ENCODE measurements at places on chromosomes 2 and 18.

DNA sequence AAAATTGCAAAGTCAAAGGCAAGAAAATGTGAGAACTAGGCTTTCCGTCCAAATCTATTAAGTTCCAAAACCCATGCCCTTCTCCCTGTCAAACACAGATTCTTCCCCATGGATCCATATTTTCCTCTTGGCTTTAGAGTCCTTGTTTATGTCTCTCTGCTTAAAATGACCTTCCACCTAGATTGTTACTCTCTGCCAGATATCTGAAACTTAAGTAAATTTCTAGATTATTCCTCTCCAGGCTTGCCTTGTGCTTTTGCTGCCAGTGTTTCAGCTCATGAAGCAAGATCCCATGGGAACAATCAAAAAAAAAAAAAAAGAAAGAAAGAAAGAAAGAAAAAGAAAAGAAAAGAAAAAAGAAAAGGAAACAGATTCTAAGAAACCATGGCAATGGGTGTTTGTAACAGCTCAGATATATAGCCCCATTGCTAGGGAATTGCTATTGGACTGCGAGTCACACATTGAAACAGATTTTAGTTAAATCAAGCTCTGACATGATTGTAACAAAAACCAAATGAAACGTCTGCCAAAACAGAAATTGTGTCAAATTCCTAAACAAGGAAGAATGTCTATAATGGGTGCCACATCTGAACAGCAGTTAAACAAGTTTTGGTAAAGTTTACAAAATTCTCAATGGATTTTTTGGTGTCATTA is 660.7 kb upstream of the CNTNAP5 start:
- DNase-seq: no peak

DNA sequence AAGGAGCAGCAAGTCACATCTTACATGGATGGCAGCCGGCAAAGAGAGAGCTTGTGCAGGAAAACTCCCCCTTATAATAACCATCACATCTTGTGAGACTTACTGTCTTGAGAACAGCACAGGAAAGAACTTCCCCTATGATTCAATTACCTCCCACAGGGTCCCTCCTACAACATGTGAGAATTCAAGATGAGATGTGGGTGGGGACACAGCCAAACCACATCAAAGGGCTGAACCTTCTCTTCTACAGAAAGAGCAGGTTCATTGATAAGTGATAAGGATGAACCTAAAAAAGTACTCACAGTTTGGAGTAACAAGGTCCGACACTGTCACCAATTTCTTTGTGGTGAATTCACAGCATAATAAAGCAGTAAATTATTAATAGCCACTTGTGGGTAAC is 422.2 kb upstream of the FSIP2 start:
- no peak for DNase-seq

DNA sequence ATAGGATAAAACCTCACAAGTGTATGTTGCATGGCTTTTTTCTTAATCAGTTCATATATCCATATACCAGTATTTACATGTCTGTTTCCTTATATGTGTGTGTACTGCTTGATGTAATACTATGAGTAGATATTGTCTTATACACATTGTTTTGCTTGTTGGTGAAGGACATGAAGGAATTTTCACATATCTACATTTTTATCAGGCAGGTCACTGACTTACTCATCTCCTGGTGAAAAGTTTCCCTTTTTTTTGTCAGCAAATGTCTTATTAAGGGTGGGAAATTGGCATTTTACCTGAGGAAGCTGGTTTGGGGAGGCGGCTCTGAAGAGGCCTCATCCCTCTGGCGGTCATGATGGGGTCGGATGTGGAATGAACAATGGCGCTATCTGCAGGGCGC is 61.4 kb upstream of the LYPD1 start:
- no peak for DNase-seq

GRCh38 chr2:208315081-208315788 is 49.2 kb downstream of the PIKFYVE start:
- no peak for DNase-seq

- DNase-seq: no peak
These were observed 40.5 kb upstream of the POLE4 start for GRCh38 chr2:74917702-74918619.

DNA sequence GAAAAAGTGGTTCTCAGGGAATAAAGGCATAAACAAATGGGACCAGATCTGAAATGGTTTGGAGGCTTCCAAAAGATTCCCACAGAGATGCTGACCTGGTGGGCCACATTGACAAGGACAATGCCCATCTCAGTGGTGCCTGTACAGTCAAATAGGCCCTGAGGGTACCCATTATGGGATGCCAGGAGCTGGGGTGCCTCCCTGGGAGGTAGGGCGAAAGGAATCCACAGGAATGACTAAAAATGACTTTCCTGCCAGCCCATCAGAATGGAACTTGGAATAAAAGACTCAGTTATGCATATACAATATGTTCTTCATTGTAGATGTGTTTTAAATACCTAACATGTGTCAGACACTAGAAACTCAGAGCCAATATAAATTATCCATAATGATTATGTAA is 248.5 kb downstream of the RNF144A start:
- DNase-seq: no peak

GRCh38 chr2:75403991-75404428 is 156.7 kb downstream of the EVA1A start:
- no peak for DNase-seq

DNA sequence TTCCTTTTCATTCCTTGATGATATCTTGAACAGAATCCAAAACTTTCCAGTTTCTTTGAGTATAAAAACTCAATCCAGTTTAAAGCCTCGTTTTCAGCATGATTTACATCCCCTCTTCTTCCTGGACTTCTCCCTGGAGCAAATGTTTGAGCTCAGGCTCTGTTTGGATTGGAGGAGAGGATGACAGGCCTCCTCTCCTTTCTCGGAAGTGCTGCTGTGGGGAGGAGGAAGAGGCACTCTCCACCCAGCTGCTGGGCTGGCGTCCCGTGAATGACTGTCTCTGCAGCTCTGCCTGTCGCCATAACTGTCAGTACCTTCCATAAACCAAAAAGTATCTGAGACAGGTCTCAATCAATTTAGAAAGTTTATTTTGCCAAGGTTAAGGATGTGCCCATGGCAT is 238.2 kb upstream of the AGAP1 start:
- no peak for DNase-seq

GRCh38 chr2:147273628-147274027 is 571.2 kb upstream of the ACVR2A start:
- no peak for DNase-seq

DNA sequence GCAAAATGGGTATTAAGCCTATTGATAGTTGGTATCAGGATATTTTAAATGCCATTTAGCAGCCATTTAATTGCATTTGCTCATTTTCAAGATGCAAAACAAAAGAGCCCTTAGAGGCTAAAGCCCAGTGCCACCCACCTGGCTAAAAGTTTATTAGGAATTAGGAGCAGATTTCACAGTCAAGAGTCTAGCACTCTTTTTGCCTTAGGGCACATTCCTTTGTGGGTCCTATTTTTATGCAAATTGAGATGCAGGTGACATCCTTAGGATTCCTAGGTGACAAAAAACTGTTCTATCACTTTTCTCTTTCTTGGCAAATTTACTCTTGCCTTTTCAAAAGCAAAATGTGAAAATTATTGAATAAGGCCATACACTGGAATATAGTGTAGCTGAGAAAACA is 42.0 kb downstream of the CTNNA2 start:
- DNase-seq: no peak

- no peak for DNase-seq
These were observed 300.5 kb downstream of the INSIG2 start for GRCh38 chr2:118388771-118389170.

- DNase-seq: no peak
These were observed 179.4 kb downstream of the ALPK2 start for GRCh38 chr18:58449464-58449863.

DNA sequence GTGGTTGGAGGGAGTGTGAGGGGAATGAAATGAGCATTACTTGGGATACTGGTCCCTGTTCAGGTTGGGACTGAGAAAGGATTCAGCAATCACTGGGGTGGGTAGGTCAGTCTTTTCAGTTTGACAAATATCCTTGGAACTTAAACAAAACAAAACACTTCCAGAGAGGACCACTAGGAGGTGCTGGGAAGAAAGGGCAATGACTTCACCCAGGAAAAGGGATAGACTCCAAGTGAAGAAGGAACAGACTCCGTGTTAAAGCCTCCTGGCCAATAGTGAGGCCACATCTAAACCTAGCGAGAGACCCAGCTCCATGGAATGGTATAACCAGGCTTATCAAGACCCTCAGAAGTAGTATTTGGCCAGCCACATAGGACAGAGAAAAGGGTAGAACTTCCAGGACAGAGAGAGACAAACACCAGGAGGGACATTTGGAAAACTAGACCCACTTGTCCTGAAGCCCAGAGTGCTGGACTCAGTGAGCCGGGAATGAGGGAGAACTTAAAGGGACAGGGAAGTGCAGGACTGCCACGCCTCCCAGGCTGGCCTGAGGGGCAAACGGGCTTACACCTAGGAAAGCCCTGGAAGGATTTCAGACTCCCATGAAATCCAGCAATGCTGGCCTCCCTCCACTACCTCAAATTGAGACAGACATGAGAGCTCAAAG is 19.6 kb upstream of the KCNG3 start:
- no peak for DNase-seq

- DNase-seq: peak; percentile 51
These were observed 48.5 kb downstream of the SERPINB7 start for GRCh38 chr18:63823516-63824219.

DNA sequence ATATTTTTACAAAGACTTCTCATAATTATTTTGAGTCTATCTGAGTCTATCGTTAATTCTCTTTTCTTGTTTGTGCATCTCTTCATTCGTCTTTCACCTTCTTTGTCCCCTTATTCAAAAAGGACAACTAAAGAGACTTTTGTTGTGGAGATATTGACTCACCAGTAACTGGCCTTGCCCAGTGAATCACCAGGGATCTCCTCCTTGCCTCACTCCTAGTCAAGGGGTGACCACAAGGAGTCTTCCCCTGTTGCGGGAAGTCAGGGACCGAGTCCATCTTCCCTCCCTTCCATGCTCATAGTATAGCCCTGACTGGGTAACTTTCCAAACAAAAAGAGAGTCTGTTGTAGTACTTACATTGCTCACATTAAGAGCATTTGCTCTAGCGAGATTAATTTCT is 158.9 kb downstream of the NEB start:
- DNase-seq: no peak

DNA sequence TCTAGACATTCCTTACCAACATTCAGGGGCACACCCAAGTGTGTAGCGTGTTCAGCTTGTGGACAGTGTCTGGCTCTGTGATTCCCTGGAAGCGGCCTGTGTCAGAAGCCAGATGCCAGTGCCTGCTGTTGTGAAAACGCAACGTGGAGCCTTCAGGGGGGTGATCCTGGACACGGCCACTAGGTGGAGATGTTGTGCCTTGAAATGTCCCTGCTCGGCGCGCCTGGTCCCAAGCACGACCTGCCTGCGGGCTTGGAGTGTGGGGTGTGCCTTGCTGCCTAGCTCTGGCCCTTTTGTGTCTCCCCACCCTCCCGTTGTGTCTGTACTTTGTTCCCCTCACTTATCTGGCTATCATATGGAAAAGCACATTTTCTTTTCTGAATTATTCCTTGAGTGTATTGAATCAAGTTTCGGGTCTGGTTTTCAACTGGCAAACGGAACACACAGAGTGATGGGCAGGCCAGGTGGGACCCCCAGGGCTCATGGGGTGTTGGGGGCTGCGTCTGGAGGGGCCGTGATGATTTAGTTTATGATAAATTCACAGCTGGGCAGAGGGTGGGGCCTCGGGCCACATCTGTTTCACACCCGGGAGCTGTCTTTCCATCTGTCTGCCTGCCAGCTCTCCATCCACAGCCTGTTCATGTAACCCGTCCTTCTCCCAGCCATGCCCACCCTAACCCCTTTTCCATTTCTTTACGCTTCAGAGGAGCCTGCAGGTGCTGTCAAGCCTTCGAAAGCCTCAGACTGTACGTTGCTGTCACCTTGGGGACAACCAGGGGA is 95.5 kb downstream of the DYSF start:
- DNase-seq: peak; percentile 79

- DNase-seq: no peak
These were observed 110.7 kb upstream of the APCDD1 start for GRCh38 chr18:10343778-10344177.
